ENCODE measurements at places on chromosomes 13 and 19.

DNA sequence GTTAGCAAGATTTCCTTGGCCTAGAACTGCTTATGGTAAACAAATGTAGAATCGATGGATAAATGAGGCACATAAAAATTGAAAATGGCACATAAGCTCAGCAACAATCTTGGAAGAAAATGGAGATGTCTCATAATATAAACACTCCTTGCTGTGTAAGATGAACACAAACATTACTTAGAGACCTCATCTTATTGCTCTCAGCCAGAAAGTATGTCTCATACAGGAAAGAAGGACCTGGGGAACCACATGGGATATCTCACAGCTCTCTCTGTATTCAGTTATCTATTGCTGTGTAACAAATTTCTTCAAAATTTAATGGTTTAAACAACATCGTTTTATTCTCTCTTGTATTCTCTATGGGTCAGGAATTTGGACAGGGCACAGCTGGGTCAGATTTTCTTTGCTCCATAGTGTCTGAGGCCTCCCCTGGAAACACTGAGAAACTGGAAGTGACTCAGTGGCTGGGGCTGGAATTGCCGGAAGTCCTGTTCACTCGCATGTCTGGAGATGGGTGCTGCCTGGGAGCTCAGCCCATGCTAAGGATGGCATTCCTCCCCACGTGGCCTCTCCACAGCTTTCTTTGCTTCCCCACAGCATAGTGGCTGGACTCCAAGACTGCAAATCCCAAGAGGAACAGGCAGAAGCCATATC is 105.1 kb downstream of the NUFIP1 start:
- no peak for DNase-seq

DNA sequence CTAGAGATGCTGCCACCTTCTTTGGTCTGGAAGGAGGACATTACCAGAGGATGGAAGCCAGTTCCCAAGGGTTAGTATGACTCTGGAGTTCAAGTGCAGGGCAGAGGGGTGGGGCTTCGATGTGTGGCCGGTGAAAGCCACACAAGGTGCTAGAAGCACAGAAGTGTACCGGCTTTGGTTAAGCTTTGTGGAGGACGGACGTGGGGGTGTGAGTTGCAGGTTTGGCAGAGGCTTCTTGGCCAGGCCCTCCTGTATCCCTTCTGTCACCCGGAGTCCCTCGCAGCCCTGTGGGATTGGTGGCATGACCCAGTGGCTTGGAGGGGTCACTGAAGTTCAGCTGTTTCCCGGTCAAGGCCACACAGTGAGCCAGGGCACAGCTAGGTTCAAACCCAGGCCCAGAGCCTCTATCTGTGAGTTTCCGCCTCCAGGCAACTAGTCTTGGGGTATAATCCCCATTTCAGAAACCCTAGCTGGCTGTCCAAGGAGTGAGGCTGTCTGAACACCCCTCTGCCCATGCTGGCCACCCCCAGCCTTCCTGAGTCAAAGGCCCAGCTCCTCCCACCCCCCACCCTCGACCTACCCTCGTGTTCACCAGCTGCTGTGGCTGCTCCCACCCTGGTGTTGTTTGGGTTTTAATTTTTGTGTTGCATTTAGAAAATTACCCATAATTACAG is 4.6 kb upstream of the SSBP4 start:
- no peak for DNase-seq

GRCh38 chr19:39083599-39083982 is 577 bp upstream of the ACP7 start:
- no peak for DNase-seq

DNA sequence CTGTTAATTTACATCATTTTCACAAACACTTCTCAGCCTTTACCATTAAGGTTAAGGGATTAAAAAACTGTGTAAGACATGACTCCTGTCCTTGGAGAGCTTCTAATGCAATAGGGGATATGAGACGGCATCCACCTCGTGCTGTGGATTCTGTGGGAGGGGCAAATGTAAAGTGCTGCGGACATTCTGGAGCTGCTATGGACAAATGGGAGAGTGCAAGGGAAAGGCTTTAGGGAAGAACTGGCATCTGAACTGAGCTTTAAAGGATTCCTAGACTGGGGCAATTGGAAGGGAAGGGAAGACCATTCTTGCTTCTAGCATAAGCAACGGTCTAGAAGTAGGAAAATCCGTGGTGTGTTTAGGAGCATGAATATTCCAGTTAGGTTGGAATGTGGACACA is 31.4 kb downstream of the CDADC1 start:
- DNase-seq = no peak

DNA sequence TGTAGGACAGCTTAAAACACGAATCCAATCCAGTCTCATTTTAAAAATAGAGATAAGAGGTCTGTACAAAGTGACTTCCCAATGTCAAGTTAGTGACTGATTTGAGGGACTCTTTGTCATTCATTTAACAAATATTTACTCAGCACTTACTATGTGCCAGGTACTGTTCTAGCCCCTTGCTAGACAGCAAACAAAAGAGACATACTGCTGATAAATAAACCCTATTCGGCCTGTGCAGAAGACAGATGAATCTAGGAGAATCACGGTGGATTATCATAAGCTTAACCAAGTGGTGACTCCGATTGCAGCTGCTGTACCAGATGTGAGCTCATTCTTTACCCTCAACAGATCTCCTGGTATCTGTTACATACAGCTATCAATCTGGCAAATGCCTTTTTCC is 6.4 kb upstream of the ELF1 start:
- DNase-seq = no peak

Measured in NCI-H526 (cell line).